Left kidney (tissue), 8 donors: ENCODE measurements at places on chromosomes 5 and 9. TPM values are rescaled to one million over a fixed set of nuclear protein-coding genes. Genes with fewer than 3 reads are reported as not detected.

- DNase-seq = no peak
These were observed 132.0 kb downstream of the TRIM32 start for GRCh38 chr9:116819116-116819515.

GRCh38 chr5:107887166-107887943, 216.6 kb upstream of the EFNA5 start:
- DNase-seq = peak; percentile 21

GRCh38 chr9:126671381-126671831, 57.7 kb downstream of the LMX1B start:
- no peak for DNase-seq

DNA sequence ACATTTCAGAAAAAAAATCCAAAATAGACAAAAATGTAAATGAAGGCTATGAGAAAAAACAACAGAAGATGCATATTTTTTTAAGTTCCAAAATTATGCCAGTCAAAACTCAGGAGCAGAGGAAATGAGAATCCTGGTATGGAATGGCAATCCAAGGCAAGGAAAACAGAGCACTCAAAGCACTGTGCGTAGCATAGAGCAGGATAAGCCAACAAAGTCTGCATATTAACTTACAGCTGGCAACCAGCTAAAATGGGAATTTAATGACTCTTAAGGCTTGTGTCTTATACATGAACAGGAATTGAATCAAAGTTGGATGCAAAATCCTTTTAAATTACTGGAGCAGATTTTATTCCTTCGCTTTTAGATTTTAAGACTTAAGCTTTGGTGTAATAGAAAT, 203.5 kb upstream of the DAPK1 start:
- DNase-seq = no peak

DNA sequence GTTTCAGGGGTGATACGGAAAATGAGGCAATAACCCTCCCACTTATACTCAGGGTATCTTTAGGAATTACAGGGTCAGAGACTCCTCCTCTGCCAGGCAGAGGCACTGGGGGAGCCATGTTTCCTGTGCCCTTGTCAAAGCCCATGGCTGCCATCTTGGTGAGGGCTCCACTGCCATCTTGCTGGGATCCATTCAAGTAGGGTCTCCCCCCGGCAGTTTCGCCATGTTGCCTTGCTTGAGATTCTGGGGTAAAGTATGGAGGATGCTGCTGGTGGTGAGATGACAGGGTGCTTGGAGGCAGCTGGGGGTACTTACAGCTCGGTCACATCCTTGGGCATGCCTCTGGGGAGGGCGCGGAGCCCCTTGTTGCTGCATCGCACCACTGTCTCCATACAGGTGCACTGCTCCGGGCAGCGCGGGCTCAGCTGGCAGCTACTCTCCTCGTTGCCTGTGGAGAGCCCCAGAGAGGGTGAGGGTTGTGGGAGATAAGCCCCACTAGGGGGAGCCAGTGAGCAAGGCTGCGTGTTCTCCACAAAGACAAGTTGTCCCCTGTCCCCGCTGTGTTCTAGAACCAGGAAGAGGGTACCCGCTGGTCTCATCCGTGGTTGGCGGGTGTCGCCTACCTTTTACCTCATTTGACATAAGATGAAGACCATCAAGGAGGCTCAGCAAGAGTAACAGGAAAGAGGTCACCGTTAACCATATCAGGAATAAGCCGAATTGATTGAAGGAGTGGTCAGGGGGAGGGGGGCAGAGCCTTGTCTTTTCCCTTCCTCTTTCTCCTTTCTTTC, 169.0 kb upstream of the PANK3 start:
- DNase-seq = no peak

- no peak for DNase-seq
These were observed 23.1 kb upstream of the CATSPER3 start for GRCh38 chr5:134944630-134945029.

DNA sequence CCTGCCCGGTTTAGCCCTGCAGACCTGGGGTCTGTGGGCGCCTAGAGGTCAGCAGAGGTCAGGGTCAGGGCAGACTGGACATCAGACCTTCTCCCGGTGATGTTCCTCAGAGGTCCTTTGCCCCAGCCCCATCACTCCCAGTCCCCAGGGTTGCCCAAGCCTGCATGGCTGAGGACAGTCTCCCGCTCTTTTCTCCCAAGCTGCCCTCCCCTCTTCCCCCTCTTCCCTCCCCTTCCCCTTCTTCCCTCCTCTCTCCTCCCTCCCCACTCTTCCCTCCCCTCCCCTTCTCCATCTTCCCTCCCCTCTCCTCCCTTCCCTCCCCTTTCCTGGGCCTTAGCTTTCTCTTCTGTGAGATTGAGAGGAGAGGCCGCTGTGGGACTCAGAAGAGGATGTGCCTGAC, 10.4 kb downstream of the LHX3 start:
- DNase-seq = no peak

DNA sequence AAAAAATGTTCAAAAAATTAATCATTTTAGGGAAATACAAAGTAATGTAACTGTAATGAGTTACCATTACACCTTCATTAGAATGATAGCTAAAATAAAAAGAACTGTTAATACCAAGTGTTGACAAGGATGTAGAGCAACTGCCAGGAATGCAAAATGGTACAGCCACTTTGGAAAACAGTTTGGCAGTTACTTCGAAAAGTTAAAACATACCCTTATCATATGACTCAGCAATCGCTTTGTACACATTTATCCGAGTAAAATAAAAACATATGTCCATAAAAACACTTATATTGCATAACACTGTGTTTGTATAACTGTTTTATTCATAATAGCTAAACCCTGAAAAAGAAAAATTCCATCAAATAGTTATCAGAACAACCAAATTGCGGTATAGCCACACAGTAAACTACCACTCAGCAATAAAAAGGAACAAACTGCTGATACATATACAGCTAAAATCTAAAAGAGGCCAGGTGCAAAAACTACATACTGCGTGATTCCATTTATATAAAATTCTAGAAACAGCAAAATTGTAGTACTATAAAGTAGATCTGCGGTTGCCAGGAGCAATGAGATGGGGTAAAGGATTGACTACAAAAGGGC, 61.7 kb downstream of the RFX3 start:
- DNase-seq = no peak

GRCh38 chr9:137547687-137548543, 2.3 kb downstream of the PNPLA7 start:
- DNase-seq = no peak

DNA sequence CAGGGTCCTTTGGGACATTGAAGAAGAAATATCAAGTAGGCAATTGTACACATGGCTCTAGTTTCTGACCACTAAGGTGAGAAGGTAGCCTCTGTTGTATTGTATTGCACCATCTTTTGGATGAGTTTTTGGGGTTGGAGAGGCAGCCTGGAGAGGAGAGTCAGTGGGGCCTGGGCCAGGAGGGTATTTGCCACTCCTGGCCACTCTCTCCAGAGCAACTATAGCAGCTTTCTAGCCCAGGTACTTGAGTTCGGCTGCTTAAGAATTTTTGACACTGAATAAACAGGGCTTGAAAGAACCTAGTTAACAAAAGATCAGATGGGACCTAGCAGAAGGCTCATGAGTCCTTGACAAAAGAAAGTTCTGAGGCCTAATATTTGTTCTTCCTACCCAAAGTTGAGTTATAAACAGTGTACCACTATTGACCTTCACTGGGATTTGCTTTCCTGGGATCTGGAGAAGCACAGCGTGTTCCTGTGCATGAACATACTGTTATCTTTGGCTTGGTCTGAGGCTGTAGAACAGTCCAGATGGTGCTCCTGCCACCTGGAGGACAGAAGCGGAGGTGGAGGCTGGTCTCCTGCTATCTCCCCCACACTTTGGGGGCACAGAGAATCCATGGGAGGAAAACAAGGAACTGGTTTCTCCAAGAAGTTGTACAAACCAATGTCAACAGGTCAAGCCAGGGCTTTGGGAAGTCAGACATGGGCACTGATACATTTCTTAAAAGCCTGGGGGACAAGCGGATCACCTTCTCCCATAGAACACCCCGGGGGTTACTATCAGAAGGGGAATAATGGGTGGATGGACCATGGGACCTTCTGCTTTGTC, 110.4 kb upstream of the LIFR start:
- DNase-seq = no peak

DNA sequence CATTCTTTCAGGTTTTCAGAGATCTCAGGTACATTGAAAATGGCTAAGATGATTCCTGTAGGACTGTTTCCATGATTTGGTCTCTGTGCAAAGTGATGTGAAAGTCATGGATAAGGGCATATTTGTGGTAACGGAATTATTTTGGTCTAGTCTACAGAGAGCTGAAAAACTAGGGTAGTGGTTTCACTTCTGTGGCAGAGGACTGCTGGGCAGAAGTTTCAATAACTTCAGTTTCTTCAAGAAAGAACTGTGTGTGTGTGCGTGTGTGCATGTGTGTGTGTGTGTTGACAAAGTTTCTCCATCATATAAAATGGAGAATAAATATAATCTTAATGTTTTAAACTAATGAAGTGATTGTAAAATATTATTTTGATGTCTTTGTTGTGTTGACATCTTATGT, 4.3 kb downstream of the CNOT8 start:
- no peak for DNase-seq

DNA sequence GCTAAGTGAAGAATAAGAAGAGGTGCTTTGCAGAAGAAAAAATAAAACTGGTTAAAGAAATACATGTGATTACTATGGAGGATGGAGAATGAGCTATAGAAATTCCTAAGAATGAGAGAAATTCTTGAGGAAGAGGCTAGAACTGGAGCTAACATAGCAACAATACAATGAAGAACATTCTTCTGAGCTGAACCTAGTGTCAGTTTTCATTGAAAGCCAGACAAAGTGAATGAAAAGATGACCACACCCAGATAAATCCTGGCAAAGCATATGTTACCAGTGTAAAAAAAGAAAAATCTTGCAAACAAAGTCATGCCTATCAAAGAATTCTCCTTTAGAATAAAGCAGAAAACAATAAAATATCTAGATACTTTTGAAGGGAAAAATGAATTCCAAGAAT, 39.6 kb downstream of the SGCD start:
- DNase-seq = no peak

DNA sequence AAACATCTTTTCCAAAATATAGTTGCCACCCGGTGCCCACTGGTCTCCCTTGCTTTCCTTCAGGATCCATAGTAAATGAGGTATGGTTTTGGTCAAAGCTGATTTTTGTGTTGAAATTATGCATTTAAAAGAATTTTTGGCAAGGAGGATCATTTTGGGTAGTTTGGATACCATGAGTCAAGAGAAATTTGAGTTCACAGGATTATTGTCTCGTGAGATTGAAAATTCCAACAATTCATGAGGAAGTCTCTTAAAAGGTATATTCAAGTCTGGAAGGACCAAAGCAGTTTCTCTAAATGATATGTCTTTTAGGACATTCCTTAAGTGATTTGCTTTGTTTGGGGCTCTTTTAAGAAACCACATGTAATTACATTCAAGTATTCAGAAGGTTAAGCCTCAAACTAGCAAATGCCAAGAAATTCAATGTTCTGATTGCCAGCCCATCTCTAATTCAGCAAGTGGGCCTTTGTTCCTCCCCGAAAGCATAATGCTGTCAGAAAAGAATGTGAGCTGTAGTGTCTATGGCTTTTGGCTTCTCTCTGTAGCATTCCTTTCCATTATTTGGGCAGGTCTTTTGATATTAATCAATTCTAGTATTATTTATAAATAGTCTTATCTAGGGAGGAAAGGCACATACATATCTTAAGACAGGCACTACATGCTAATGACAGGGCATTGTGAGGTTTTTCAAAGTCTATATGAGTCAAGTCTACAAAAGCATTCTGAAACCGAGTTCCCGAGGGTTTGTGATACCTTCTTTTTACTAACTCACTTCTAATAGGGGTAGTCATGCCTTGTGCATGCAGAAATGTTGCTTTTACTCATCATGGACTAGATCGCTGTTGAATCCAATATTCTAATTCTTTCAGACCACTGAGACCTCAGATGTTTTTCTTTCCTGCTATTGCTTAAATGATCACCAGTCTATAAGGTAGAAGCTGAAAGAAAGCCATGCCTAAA, 453.9 kb downstream of the ENC1 start:
- DNase-seq = no peak

DNA sequence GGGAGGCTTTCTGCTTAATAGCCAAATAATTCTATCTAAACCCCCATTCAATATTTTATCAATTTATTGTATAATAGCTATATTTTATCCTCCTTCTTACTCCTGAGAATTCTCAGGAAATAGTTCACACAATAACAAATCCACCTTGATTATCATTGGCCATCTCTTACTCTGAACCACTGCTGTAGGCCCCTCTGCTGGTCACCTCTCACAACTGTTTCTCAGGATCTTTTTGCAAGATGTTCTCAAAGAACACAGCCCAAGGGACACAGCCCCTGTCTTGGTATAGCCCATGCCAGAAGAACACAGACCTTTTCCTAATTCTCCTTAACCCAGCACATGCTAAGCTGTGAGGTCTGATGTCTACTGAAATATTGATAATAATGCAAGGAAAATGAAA, 74.9 kb upstream of the HTR4 start:
- DNase-seq = no peak

DNA sequence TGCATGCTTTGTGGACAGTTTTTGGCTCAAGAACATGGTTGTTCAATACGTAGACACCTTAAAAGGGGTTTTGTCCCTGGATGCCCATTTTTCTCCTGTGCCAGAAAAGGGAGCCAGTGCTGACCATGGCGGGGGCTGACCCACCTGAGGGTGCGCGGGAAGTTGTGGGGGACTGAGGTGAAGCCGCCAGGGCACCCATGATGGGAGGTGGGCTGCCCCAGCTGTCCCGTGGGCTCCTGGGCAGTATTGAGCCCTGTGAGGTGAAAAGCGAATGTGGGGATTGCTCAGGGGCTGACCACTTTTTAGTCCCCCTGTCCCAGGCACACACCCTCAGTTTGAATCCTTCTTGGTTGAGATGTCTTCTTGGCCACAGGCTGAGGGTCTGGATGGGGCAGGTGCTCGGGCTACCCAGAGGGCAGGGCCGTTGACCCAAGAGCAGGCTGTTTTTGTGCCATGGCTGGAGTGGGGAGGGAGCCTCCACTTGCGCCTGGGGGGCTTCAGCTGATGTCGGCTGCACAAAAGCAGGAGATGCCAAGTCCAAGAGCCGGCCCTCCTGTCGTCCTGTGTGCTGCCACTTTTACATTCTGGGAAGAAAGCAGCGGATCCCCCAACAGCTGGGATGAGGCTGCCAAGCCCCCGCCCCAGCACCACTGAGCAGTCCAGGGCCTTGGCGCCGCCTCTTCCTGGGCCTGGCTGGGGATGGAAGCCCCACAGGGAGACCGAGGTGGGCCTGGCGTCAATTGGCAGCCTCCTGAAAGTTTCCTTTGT, 120.1 kb downstream of the WNK2 start:
- no peak for DNase-seq

DNA sequence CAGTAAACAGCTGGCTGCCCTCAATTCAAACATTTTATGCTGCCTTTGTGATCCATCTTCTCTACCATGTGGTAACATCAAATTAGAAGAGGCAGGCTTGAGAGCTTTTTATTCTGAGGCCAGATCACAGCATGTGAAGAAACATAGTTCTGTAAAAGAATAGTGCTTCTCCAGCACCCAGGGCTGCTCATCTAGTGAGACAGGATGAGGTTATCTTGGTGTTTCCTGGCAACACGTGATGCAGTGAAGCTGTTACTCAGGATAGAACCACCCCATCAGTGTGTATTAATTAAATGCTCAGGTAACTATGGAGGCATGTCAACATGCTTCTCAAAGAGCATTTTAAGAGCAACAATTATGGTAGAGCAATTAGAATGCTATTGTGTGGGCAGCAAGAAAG, 400.5 kb upstream of the ACO1 start:
- DNase-seq = peak; percentile 3

GRCh38 chr5:120938604-120939003, 474.5 kb downstream of the PRR16 start:
- DNase-seq = no peak

MACIR gene
- 19.8 TPM for polyA plus RNA-seq

ENHO gene
- 1.4 TPM for polyA plus RNA-seq

PKD2L2 gene
- 0.48 TPM for polyA plus RNA-seq

PCDHGB5 gene
- 10.9 TPM for polyA plus RNA-seq

CD14 gene
- 5.6 TPM for polyA plus RNA-seq

PCDHGA12 gene
- 1.5 TPM for polyA plus RNA-seq
